ENCODE measurements at places on chromosomes 1 and 21.

DNA sequence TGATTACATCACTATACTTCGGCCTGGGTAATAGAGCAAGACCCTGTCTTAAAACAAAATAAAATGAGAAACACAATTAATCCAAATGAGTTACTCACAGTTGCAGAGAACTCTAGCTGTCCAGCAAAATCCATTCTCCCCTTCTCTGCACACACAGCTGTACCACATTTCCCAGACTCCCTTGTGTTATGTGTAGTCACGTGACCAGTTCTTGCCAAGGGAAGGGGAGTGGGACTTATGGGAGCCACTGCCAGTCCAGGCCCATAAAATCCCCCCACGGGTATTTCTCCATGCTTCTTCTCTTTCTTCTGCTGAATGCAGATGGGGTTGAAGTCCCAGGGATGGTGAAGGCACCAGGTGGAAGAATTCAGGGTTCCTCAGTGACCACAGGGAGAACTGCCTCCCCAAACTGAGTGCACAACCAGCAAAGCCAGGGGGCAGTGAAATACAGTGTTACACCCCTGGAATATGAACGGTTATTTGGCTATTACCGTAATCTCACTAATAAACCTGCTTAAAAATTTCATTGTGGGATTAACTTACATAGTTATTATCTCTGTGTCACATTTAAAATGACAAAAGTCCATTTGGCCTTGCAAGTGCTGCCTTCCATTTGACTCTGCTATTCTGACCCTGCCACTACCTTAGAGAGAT, 85.6 kb upstream of the FMN2 start:
- DNase-seq: no peak

DNA sequence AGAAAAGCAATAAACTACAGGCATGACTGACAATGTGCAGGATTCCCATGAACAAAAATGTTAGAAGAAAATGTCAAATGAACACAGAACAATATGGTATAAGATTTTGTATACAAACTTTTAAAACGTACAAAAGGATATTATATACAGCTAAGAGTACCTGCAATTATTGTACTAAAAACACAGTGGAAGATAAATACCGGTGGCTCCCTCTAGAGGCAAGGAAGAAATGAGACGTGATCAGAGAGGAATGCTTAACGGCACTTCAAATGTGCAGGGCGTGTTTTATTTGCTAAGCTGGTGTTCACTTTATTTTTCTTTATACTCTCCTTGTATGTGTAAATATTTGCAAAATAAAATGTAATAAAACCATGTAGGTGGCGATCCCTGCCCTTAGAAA, 191.8 kb upstream of the SAMSN1 start:
- DNase-seq: no peak

DNA sequence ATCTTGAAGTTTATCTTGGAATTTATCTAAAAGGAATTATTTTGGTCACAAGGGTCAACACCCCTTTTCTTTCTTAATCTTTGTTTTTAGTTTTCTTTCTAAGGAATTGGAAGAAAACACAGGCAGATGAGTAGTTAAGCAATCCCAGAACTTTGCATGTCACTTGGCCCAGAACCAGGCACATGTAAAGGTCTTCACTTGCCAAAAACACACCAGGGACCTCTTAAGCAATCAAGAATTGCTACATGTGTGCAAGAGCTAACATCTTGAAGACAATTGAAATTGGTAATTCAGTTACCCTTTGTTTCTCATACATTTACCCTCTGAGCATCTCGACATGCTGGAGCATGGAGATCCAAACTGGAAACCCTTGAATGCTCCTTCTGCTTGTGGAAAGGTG, 114.2 kb downstream of the ZC3H11B start:
- DNase-seq: no peak

DNA sequence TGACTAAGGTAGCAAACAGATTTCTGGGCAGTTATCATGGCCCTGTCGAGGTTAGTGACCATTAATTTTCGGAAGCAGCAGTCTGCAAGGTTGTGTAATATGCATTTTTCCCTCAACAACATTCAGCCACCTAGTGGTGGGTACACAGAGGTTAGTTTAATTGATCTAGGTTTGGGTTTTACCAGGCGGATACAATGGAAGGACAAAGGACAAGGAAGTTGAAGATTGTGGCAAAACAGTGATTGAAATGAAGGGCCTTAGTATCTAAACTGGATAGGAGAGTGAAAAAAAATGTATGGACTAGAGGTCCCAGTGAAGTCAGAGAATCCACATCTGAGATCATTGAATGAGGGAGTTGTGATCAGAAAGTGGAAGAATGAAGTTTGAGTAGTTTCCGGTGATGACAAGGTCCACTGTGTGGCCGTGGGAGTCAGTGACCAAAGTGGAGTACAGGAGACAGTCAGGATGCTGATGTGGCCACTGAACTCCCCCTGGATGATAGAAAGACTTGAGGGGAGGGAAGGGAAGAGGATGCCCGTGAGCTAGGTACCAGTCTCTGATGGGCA, 2.8 kb downstream of the ARMH1 start:
- no peak for DNase-seq

- no peak for DNase-seq
Measured at GRCh38 chr1:101193733-101194169, 43.1 kb upstream of the S1PR1 start.

GRCh38 chr1:147627435-147628110, 42.8 kb downstream of the ACP6 start:
- DNase-seq: peak; percentile 35

GRCh38 chr1:235325139-235325538, 2.8 kb downstream of the ARID4B start:
- no peak for DNase-seq

- no peak for DNase-seq
Measured at GRCh38 chr1:202010180-202011015, at the start of gene ELF3. Gene ELF3, plus strand, starts transcription at chr1:202010587. Its CDS starts 550 bp downstream, at chr1:202011137.

GRCh38 chr1:236844499-236845271, 49.6 kb downstream of the MTR start:
- DNase-seq: no peak

DNA sequence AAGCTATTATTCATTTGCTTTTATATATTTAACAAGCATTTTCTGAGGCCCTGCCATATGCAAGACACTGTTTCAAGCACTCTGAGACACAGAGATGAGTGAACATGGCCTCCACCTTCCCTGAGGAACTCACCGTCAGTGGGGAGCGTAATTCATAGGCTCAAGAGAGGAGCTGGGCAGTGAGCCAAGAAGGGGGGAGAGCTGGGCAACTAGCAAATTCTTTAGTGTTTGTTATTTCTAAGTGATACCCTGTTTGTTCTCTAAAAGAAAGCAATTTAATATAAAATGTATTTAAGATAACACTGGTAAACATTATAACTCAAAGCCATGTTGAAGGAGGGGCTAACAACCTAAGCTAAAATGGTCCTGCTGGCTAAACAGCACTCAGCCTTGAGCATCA, 119.2 kb upstream of the NGF start:
- no peak for DNase-seq

GRCh38 chr1:228194436-228194835, 13.4 kb upstream of the OBSCN start:
- DNase-seq: no peak

- DNase-seq: no peak
Measured at GRCh38 chr1:239322369-239322768, 64.0 kb upstream of the CHRM3 start.

GRCh38 chr1:118555638-118556037, 370.6 kb upstream of the SPAG17 start:
- DNase-seq: no peak

DNA sequence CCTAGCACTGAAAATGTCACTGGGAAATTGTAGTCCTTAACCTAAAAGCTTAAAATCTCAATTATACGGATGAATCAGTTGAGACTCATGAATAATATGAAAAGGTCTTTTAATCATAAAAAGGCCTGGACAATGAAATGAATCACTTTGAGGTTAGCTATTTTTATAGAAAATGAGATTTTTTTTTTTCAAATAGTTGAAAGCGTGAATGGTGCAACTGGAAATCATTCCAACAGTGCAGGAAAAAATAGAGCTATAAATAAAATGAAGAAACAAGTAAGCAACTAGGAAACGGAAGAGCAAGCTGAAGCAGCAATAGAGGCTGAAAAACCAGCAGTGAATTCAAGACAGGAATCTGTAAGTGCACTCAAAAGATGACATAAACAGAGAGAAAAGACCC, 142.9 kb downstream of the BACH1 start:
- DNase-seq: no peak

DNA sequence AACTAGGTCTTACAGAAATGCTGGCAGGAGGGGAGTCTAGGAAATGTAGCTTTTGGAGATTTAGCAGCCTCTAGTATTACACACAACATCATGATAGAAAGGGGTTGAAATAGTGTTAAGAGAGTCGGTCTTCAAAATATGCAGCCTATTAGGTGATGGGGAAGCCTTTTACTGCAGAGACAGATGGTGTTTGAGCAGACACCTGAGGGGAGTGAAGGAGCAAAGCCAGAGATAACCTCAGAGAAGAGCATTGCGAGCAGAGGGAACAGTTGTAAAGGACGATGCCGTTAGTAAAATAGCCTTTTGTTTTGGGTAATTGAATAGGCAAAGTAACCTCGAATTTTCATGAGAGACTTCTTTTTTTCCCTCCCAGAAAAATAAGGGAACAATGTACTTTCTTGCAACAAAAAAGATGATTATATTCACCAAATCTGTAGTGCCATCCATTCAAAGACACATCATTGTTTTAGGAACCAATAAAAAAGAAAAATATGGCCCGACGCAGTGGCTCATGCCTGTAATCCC, 66.3 kb upstream of the KIF1B start:
- DNase-seq: no peak

- DNase-seq: no peak
Measured at GRCh38 chr1:45863218-45863617, 59.8 kb downstream of the MAST2 start.
